ENCODE measurements at places on chromosomes 3 and 15.

DNA sequence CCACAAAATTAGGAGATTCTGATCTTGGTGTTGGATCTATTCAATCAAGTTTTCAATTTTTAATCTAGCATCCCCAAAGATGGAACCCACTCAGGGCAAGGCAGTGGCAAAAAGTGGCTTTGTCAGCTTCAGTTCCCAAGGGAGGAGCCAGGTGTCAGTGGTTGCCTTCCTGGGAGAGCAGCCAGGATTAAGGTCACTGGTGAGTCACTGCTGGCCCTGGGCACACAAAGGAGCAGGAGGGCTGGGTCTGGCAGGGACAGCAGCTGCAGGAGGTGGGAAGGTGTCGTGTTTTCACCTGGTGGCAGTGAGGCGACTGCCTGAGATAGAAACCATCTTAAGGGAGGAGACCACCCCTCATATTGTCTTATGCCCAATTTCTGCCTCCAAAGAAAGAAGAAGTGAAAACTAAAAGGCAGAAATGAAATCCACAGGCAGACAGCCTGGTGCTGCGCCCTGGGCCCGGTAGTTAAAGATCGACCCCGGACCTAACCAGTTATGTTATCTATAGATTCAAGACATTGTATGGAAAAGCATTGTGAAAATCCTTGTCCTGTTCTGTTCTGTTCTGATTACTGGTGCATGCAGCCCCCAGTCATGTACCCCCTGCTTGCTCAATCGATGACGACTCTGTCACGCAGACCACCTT lies 5.9 kb upstream of the KLHL25 start:
- DNase-seq, result no peak

- no peak for DNase-seq
Measured at GRCh38 chr3:99419116-99419515, 219.3 kb upstream of the COL8A1 start.

GRCh38 chr15:27238209-27238608 lies 267.2 kb downstream of the GABRG3 start:
- no peak for DNase-seq

DNA sequence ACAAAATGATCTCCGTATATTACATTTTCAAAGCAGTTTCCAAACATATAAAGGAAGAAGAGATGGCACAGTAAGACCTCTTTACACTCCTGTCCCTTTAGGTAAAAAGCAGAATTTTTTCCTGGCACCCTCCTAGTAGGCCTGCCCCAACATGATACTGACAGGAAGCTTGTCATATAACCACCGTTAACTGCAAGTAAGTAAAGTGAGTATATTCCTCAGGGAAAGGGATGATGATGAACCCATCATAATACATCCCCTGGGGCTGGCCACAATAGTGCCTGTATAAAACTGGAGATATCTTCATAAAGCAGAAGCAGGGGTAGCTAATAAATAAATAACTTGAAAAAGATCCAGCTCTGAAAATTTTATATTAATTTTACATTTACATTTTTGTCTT lies 893.0 kb downstream of the DIPK2A start:
- no peak for DNase-seq

- no peak for DNase-seq
Measured at GRCh38 chr3:185188816-185189215, 36.0 kb upstream of the C3orf70 start.

GRCh38 chr3:10582733-10583132 lies 77.3 kb upstream of the ATP2B2 start:
- no peak for DNase-seq

GRCh38 chr3:55283441-55283925 lies 203.6 kb downstream of the WNT5A start:
- no peak for DNase-seq

- no peak for DNase-seq
Measured at GRCh38 chr15:91268510-91268909, 168.5 kb downstream of the SV2B start.

DNA sequence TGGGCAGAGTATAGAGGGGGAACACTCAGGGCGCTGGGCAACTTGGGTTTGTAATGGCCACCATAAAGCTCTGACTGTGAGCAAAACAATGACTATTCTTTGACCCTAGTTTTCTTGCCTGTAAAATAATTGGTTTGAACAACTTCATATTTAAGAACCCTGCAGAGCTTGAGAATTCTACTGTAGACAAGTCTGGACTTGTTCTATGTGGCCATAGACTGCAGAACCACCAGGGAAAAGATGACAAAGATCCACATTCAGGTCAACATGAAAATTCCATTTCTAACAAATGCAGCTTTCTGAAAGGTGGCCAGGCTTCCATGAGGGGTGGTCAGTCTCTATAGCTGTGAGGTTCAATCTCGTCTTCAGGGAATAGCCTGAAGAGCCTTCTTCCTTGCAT lies 239.4 kb upstream of the LRRN1 start:
- DNase-seq, result no peak

- no peak for DNase-seq
Measured at GRCh38 chr15:69094124-69094921, 66.1 kb upstream of the GLCE start.

DNA sequence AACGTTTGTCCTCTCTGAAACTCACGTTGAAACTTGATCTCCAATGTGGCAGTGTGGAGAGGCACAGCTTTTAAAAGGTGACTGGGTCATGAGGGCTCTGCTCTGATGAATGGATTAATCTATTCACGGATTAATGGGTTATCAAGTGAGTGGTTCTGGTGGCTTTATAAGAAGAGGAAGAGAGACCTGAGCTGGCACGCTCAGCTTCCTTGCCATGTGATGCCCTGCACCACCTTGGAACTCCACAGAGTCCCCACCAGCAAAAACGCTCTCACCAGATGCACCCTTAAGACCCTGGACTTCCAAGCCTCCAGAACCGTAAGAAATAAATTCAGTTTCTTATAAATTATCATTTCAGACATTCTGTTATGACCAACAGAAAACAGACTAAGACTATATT lies 2.6 kb downstream of the PPP1R2 start:
- DNase-seq, result no peak

- no peak for DNase-seq
Measured at GRCh38 chr3:65028024-65028423, 340.2 kb upstream of the ADAMTS9 start.

- DNase-seq, result no peak
Measured at GRCh38 chr3:158991146-158991705, 189.4 kb downstream of the MFSD1 start.

DNA sequence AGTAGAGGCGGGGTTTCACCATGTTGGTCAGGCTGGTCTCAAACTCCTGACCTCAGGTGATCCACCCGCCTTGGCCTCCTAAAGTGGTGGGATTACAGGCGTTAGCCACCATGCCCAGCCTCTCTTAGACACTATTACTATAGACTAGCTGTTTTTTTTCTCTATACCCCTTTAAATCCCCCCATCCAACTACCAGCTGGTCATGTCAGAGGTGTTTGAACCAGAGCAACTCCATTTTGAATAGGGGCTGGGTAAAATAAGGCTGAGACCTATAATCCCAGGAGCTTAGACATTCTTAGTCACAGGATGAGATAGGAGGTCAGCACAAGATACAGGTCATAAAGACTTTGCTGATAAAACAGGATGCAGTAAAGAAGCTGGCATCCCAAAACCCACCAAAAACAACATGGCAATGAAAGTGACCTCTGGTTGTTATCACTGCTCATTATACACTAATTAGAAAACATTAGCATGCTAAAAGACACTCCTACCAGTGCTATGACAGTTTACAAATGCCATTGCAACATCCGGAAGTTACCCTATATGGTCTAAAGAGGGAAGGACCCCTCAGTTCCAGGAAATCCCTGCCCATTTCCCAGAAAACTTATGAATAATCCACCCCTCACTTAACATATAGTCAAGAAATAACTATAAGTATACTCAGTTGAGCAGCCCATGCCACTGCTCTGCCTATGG lies 57.8 kb upstream of the GPD1L start:
- DNase-seq, result no peak

DNA sequence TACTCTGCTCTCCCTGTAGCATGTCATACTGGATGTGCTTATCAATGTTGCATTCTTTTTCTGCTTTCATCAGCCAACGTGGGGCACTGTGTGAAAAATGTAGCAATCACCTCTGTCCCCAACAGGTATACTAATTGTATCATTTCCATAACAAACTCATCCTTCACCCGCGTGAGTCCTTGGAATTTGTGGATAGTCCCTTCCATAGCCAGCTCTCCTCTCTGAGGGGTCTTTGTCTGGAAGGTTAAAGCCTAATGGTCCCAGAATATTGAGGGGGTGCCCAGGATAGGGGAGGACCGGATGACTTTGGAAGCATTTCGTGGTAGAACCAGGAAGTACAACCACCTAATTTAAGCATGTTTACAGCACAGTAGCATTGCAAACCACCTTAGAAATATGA lies 124.6 kb downstream of the FOXB1 start:
- DNase-seq, result no peak

DNA sequence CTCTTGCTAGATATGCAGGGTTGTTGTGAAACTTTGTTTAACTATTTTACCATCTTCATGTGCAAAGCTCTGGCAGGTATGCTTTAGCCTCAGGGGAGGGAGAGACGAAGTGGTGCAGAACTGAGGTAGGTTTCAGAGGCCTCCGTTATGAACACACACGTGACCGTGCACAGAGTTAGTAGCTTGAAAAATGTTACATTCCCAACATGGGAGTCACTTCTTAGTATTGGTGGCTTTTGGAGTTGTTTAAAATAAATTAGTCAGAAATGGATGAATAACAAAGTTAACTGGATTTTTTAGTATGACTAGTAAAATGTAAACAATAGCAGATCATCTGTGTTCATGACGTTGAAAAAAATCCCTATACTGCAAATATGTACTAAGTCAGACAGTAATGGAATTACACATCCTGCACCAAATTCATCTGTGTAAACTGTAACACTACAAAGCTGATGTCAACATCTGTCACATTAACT lies 279.6 kb downstream of the KLF13 start:
- DNase-seq, result no peak

- DNase-seq, result no peak
Measured at GRCh38 chr3:144324076-144324475, 352.5 kb downstream of the DIPK2A start.

GRCh38 chr15:54836052-54836795 lies 360.5 kb downstream of the RSL24D1 start:
- no peak for DNase-seq

GRCh38 chr3:36193448-36193847 lies 186.9 kb upstream of the STAC start:
- DNase-seq, result no peak

GRCh38 chr15:59791755-59792154 lies 102.6 kb upstream of the BNIP2 start:
- DNase-seq, result no peak

DNA sequence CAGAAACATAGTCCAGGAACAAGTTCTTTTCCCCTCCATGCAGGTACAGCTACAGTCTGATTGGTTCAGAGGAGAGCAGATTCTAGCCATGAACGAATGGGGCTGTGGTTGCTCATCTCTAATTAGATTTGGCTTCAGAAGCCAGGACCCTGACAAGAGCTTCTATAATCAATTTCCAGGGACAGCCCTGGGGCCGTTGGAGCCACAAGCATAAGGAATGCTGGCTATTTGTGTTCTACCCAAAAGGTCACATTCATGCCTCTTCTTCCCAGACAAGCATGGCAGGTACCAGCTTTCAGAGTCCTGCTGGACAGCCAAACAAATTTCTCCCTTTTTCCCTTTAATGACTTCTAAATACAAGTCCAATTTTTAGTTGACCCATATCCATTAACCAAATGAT lies 215.5 kb upstream of the LRTM1 start:
- DNase-seq, result no peak

DNA sequence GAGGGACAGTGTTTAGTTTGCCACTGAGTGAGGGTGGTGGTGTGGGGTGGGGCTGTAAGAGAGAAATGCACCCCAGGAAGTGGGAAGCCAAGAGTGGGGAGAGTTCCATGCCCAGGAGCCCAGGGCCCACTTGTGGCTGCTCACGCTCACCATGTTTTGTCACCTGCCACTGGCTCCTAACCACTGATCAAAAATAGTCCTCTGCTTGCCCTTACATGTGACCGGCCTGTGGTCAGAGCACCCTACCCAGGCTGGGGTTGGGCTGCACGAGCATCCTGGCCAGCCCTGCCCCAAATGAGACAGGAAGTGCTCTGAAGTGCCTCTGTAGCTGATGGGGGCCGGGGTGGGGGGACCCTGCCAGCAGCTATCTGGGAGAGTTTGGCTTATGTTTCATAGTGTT lies 216.3 kb downstream of the RPLP1 start:
- DNase-seq, result no peak

- no peak for DNase-seq
Measured at GRCh38 chr15:71151081-71151480, 35.8 kb downstream of the THSD4 start.

DNA sequence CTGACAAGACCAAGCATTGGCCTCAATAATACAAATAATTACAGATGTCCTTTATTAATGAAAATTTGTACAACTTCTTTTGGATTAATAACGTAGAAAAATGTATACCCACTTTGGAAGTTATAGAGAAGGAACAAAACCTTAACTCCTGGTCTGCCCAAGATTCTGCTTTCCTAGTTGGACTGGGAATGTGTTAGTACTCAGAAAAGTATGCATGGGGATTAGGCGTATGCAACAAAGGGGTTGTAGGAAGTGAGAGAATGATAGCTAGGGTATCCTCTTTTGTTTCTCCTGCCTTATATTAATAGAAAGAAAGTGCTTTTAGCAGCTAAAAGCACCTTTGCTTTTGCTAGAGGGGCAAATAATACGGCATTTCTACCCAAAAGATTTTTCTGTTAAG lies 116.2 kb upstream of the LRRFIP2 start:
- DNase-seq, result no peak

- no peak for DNase-seq
Measured at GRCh38 chr3:172630316-172630715, 80.6 kb downstream of the NCEH1 start.

DNA sequence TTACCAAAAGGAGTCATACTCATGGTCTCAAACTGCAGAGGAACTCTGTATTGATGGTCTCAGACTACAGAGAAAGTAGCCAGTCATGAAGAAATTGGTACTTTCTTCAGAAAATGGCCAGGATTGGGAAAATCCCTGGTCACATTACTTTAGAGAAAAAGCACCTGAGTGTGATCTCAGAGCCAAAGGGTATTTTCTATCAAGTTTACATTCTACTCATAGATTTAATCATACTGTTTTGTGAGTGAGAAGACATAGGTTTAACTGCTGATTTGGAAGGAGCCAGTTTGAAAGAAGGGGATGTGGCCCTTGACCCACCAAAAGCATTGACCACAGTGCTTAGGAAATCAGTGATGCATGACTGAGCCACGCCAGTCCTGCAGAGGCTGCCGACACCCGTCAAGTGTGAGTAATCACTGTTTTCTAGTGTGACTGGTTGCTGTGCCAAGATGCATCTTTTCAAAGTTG lies 203.6 kb downstream of the AKAP13 start:
- DNase-seq, result no peak

DNA sequence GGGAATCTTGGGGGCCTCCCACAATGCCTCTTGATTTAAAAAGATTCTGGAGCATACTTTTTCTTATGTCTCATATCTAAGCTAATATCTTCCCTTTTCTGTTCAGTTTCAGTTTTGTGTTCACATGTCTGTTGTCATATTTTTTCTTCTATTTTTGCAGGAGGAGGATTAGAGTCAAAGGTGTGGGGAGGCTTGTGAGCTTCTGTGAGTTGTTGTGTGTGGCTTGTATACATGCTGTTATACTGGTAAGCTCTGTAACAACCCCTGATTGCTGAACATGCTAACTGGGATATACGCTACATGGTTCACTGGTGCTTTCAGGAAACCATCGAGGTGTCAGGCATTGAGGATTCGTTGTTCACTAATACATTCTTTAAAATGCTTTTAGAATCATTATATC lies 83.5 kb downstream of the SLC25A26 start:
- no peak for DNase-seq
